Fibroblast of mammary gland (primary cell): ENCODE measurements at places on chromosomes 6 and 20.
A peak's percentile ranks its signal among the peaks of the same experiment; 100 is the strongest.

GRCh38 chr6:136510299-136510698 is 39.9 kb downstream of the MAP7 start:
- no peak for DNase-seq

DNA sequence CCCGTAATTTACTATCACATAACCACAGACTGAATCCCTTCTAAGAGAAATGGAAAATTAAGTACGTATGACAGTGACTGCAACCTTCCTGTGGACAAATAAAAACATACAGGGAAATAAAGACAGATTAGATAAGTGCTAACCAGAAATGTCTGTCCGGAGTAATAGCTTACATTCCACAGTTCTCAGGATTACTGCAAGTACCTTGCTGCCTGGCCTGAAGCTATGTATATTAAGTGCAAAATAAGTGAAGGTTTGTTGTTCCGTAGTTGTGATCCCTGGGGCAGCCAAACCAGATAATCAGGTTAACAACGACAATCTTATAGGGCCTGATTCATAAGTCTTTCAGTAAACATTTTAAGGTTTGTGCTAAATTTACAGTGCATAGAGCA is 2.8 kb downstream of the NEDD9 start:
- no peak for DNase-seq

- DNase-seq = no peak
Measured at GRCh38 chr6:8005136-8005535, 59.1 kb downstream of the BLOC1S5 start.

DNA sequence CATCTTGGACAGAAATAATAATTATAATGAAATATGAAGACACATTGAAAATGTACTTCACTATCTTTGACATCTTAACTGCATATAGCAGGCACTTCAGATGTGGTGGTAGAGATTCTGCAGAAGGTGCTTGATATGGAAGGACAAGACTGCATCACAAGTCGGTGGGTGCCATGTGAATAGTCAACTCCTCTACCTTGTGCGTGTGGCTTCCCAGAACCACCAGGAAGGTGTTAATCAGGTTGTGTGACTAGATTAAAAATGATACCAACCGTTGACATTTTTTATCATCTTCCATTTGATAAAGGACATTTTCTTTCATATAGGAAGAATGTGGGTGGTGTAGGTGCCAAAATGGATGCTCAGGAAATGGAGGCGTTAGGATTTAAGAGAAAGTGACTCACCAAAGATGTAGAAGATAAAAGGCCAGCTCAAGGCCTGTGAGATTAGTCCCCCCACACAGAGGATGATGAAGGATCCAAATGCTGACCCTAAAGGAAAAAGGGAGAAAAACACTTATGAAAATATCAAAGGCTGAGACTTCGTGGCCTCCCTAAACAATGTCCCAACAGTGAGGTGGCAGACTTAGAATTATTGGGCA is 12.3 kb downstream of the SLC17A2 start:
- DNase-seq = no peak

DNA sequence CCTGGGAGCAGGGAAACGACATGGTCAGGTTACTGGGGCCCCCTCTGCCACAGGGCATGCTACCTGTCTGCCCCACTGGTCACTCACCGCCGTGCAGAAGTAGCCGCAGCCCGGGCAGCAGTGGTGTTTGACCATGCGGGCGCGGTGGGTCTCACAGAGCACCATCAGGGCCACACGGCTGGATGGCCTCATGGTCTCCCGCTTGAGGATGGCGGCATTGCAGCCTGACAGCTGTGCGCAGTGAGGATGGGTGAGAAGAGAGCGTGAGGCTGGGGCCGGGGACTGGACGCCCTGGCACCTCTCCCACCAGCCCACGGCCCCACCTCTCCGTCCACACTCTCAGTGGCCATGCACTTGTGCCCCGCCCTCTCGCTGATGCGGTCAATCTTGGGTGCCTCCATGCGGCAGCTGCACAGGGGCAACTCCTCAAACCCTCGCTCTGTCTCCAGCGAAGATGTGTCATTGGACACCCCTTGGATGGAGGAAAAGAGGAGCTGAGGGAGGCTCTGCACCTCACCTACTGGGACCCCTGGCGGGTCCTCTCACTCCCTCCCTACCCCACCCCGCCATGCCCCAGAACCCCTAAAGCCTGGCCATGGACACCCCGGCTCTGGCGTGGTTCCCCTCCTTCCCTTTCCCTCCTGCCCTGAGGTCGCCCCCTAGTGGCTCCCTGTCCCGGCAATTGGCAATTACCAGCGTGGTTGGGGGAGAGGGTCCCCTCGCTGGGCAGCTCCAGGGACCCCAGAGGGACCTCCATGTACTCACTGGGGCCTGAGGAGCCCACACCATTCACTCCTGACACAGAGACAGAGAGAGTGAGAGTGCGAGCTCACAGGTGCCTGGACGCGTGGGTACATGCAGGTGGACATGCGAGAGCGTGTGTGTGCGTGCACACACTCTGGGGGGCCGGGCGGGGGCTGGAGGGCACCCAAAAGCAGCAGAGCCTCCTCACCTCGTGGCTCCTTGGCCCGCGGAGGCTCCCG is 8.9 kb downstream of the EHMT2 start:
- DNase-seq = no peak

DNA sequence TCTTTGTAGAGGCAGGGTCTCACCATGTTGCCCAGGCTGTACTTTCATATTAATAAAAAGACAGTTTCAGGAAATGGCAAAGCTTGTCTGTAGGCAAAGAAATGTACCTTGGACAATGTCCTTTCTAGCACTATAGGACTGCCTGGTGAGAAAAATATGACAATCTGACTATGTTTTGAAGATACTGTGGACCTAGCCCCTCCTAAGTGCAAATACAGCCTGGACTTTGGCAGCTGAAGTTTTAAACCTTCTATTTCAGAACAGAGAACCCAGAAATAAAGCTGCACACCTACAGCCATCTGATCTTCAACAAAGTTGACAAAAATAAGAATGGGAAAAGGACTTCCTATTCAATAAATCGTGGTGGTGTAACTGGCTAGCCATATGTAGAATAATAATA is 18.9 kb upstream of the IL17A start:
- DNase-seq = no peak

- no peak for DNase-seq
Measured at GRCh38 chr6:83708970-83709747, at the start of gene SNAP91. Gene SNAP91 (minus strand): TSS chr6:83709101. CDS start chr6:83707927, 1,174 bp downstream.

DNA sequence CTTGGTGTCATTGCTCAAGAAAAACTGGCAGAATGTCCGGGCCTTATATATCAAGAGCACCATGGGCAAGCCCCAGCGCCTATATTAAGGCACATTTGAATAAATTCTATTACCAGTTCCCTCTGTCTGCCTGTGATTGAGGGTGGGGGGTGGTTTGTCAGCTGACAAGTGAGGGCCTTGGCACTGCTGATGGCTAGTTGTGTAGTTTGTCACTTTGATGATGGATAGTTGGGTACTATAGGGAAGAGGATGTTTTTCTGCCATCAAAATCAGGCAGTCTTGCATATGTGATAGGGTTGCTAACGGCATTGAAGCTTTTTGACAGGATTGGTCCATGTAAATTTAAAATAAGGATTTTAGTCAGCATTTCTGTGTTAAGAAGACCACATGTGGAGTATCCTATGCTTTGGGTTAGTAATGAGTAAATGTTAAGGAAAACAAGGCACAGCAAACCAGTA is 2.5 kb downstream of the RPL10A start:
- no peak for DNase-seq

- no peak for DNase-seq
Measured at GRCh38 chr6:169784821-169785340, 33.5 kb downstream of the ERMARD start.

GRCh38 chr6:2225422-2226392 is 19.7 kb downstream of the GMDS start:
- peak; percentile 68 for DNase-seq

DNA sequence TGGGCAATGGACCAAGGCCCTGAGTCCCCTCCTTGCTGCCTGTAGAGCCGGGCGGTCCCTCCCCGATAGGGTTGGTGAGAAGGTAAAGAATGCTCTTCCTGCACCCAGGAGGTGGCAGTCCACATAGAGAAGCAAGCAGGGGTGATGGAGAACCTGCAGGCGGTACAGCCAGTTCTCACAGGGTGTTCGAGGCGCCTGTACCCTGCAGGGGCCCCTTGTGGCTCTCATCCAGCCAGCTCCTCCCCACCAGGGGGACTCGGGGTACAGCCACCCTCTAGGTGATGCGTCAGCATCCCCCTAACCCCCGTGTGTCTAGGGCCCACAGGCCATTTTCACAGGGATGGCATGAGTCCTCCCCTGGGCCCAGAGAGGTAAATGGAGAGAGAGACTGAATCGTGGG is 5.1 kb upstream of the COL9A3 start:
- no peak for DNase-seq

- no peak for DNase-seq
Measured at GRCh38 chr6:154923199-154923869, 71.8 kb upstream of the TIAM2 start.

DNA sequence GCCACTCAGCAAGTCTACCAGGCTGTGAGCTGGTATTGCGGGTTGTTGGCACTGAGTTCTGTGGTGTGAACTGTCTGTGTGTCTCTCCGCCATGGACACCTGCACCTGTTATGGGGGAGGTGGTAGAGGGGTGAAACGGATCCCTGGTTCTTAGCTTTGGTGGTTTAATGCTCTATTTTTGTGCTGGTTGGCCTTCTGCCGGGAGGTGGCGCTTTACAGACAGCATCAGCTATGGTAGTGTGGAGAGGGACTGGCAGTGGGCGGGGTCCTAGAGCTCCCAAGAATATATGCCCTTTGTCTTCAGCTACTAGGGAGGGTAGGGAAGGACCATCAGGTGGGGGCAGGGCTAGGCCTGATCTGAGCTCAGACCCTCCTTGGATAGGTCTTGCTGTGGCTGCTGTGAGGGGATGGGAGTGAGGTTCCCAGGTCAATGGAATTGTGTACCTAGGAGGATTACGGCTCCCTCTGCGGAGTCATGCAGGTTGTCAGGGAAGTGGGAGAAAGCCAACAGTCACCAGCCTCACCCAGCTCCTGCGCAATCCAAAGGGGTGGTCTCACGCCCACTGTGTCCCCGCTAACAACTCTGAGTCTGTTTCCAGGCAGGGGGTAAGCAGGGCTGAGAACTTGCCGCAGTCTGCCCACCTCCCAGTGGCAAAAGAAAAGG is 154.3 kb downstream of the CCDC170 start:
- DNase-seq = no peak

DNA sequence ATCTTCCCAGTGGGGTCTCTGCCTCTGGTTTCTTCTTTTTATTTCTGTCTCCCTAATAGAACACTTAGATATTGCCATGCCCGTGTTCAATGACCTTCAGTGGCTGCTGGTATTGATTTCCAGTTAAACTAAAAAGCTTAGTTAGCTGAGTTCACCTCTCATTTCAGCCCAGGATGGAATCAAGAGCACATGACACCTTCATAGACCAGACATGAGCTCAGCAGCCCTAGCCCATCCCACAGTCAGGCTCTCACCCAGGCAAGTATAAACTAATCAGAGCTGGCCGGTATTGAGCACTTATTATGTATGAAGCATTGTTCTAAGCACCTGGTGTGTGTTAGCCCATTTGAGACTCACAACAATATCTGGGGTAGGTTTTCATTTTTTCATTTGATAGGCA is 33.7 kb upstream of the PLEKHG1 start:
- no peak for DNase-seq

- DNase-seq = no peak
Measured at GRCh38 chr6:131773284-131773950, 34.4 kb upstream of the ENPP1 start.

GRCh38 chr6:169665289-169665688 is 36.5 kb downstream of the WDR27 start:
- no peak for DNase-seq

DNA sequence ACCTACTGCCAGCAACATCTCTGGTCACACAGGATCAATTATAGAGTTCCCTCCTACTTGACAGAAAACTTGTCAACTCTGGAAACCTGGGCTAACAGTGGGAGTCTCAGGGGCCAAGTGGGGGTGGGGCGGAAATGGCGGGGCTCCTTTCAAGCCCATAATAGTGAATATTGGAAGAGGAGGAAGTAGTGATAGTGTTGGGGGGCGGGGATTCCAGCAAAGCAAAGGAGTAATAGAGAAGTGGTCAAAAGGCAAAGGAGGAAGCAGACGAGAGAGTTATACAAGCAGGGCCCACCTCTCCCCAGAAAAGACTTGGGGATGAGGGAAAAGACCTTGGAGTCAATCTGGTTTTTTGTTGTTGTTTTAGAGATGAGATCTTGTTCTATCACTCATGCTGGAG is 2.1 kb downstream of the DEF6 start:
- DNase-seq = no peak
